ENCODE measurements at places on chromosomes 3 and 15. TPM values are rescaled to one million over a fixed set of nuclear protein-coding genes. Genes with fewer than 3 reads are reported as not detected.

Gene RASGRP1
- 0.09 TPM for total RNA-seq

Gene CGNL1
- total RNA-seq, result 11.0 TPM

Gene PPP1R14D
- not detected for total RNA-seq

Gene ARRDC4
- 6.2 TPM for total RNA-seq

Gene PXK
- 64.4 TPM for total RNA-seq

Gene NR2F2
- total RNA-seq, result 15.5 TPM

Gene KBTBD8
- total RNA-seq, result 1.1 TPM

Gene STRC
- total RNA-seq, result not detected

Gene HRH1
- 20.6 TPM for total RNA-seq

Gene CCDC80
- total RNA-seq, result 614 TPM

Gene HESX1
- 2.4 TPM for total RNA-seq

Gene CSPG4
- 27.8 TPM for total RNA-seq

Gene MNS1
- 7.0 TPM for total RNA-seq

Data from fibroblast of the aortic adventitia (primary cell).